ENCODE measurements at places on chromosomes 3 and 15. TPM values are rescaled to one million over a fixed set of nuclear protein-coding genes. Genes with fewer than 3 reads are reported as not detected.
A peak's percentile ranks its signal among the peaks of the same experiment; 100 is the strongest.

The GRAMD1C gene
- 0.25 TPM for total RNA-seq

DNA sequence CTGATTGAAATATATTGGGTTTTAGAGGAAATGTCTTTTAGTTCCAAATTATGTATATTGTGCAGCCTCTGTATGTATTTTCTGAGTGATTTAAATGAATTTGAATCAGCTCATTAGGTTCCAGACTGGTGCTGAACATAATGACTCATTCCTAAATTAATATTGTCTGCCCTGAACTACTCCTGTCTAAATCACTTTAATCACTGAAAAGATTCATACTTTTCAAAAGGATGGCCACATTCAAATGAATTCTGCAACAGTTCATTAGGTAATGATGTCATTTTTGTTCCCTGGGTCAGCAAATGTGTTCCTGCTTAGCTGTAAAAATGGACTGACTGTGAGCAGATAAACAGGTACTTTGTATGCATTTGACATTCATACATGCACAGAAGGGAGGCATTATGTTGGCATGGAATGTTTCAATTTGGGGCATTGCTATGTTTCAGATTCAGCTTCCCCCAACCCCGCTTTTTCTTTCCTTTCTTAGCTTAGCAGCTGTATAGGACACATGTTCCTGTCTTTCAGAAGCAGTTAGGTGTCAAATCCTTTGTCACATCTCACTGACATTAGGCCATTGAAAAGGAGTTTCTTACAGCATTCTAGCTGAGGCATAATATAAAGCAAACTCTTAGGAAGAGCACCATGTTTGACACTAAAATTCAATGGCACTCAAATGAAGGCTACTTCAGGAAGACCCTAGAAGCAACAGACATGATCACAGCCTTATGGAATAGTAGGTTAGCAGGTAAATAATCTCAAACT lies 318.5 kb upstream of the ARPP21 start:
- DNase-seq = no peak

DNA sequence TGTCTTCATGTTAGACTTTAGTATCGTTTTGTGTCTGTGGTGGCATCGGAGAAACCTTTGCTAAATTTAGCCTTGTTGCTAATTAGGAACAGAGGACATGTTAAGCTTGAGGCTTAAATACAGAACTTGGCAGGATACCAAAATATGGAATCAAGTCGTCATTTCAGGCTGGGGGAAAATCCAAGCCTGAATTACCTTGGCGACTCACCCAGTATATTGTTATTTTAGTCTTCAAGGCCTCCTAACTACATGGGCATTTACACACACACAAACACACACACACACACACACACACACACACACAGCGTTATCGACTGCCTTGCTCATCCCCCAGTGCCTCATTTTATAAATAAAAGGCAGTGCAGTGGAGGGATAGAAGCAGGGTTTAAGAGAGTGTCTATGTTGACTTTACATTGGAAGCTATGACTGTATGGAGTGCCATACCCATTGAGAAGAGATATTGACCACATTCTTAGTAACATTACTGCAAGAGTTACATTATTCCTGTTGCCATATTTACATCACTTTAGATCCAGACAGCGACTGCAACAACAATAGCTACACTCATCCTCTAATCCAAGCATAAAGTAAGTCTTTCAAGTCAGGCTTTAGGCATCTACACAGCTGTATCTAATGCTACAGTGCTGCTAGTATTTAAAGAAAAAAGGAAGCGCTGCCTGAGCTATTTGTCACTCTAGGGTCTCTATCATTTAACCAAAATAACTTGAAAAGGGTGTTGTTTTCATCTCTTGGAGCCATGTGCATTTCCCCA lies 210.8 kb upstream of the SEMA6D start:
- peak; percentile 32 for DNase-seq

The DLL4 gene
- total RNA-seq = 0.11 TPM

GRCh38 chr3:177932750-177933660 lies 603.2 kb upstream of the KCNMB2 start:
- DNase-seq = peak; percentile 71

DNA sequence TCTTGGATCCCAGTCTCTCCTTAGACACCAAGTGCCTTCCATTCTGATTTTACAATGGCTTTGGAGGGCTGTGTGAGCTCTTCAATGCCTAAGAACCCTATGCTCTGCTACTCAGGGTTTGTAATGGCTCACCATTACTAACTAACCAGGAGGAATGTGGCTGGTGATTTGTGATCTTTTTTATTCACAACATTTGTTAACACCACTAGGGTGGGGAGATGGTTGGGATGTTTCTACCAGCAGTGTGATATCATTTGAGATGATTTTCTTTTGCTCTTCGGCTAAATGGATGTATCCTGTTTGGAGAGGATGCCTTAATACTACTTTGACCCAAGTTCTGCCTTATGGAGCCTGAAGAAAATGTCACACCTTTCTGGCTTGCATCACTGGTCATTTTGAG lies 226.9 kb downstream of the MFSD1 start:
- no peak for DNase-seq

DNA sequence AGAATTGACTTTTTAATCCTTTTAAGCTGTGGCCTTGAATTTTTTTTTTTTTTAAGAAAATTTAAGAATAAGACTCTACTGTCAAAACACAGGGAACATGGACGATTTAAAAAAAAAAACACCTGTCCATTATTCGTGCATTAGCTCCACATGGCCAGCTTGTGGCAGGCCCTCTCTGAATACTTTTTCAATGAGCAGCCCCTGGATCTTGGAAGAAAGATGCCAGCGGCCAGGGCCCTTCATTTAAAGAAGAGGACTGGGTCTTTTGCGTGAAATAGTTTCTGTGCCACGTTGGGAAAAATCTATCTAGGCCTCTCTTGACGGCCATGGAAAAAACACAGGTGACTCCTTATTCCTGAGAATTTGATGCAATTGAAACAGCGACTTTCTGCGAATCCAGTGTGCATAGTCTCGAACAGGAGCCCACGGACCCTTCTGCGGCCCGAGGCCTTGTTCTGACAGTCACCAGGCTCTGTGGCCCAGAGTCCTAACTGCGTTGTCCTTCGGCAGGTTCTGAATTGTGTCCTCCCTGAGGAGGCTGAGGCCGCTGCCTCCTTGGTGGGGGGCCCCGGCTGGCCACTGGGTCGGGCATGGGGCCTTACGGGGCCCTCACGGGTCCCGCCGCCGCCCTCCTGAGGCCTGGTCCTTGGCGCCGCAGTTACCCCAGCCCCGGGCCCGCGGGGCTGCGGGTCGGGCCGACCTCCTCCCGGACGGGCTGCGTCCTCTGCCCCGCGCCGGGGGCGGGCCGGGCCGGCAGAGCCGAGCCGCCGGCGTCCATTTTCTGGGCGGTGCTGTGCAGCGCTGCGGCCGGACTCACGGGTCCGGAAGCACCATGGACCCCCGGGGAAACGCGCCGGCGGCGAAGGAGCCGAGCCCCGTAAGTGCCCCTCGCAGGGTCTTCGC lies 33.5 kb downstream of the ZBTB38 start:
- DNase-seq = peak; percentile 63

DNA sequence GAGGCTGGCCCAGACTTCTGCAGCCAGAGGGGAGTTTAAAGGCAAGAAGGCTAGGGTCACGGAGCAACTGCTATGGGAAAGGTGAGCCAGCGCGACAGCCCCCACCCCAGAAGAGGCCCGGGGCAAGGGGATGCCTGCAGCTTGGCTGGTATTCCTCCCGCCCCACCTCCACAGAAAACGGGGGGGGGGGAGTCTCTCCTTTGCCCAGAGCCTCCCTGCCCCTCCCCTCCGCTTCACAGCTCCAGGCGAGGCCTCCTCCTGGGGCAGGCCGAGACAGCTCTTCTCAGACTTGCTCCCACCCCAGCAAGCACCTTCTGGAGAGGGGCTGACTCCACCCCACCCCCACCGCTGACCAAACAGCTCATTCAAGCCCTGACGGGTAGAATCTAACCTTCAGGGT lies 13.4 kb downstream of the ANP32A start:
- no peak for DNase-seq

All from cardiac muscle cell (in vitro differentiated cells and primary cell).